ENCODE measurements at places on chromosomes 2 and 18.

DNA sequence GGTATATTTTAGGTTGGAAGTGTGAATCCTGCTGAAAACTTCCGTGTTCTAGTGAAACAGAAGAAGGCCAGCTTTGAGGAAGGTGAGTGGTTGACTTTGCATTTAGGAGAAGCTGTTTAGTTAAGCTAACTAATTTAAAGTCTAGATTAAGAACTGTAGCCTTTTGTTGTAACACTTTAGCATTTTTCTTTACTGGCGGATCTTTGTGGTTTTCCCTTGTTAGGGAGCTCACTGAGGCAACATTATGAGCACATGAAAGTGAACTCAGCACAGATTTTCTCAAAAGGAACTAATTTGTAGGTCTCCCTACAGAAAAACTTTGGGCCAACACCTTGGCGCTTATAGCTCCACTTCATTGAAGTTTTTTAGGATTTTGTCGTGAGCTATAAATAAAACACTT, 52.8 kb downstream of the XRCC5 start:
- no peak for DNase-seq

- DNase-seq, result peak; percentile 9
Observed at GRCh38 chr2:133884739-133885381, 316.6 kb upstream of the NCKAP5 start.

DNA sequence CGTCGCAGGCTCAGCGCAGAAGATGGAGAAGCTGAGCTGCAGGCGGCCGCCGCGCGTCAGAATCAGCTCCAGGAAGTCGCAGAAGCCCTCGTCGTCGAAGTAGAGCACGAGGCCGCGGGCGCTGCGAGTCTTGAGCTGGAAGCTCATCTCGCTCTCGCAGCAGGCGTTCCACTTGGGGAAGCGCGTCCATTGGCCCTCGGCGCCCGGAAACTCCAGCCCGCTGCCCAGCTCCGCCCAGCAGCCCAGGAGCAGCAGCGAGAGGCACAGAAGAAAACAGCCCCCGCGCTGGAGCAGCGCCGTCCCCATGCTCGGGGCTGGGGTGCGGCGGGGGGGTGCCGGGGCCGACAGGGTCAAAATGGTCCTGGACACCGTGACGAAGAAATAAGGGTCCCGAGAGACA, 4.0 kb downstream of the NRXN1 start:
- DNase-seq, result no peak

DNA sequence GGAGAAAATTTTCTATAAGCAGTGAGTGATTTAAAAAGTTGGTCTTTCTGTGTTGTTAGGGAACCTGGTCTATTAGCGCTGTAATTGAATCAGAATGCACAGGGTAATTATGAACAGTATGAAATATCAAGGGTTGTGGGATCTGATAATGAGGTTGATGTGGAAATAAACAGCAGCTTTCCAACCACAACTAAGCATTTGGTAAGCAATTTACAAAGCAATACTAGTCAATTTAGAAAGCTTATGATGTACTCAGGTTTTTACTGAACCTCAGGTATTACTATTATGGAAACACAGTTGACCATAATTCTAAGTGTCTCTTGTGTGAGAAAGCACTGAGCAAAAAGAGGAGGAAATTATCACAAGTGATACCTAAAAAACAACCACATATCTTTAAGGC, 11.0 kb upstream of the SMCHD1 start:
- DNase-seq, result no peak

GRCh38 chr2:16115881-16116830, 175.8 kb downstream of the MYCN start:
- no peak for DNase-seq

- no peak for DNase-seq
Observed at GRCh38 chr2:45024600-45025291, 15.5 kb upstream of the SIX2 start.

GRCh38 chr2:202171241-202171825, 67.1 kb downstream of the SUMO1 start:
- DNase-seq, result no peak

- no peak for DNase-seq
Observed at GRCh38 chr2:141796449-141796848, 334.4 kb downstream of the LRP1B start.

GRCh38 chr2:127909019-127909418, 23.3 kb upstream of the AMMECR1L start:
- no peak for DNase-seq

DNA sequence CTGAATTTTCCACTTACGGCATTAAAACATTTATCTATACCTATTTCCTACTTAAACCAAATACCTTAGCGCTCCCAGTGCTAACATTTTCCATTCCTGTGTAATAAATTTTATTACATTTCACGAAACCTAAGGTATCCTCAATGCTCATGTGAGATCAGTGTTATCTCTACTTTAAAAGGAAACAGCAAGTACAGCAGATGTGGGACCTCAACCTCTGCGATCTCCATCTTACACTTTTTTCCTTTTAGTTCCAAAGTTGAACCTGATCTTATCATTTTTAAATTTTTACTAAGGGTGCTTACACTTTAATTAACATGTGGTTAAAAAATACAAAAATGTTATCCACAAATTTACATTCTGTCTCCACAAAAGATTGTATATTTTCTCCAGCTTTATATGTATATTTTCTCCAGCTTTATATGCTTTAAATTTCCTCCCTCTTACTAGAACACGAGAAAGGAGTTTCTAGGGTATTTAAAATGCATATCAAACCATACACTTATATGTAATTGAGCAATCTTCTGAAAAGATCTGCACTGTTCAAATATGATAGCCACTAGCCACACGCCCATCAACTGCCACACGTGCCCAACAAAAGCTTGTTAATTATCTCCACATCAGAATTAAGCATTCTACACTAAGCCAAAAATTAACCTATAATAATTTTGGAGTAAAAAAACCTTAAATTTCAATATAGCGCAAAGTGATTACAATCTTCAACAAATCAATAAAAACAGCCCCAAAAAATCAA, 38.1 kb downstream of the MBOAT2 start:
- DNase-seq, result no peak

- DNase-seq, result no peak
Observed at GRCh38 chr2:61714210-61714609, 139.7 kb downstream of the FAM161A start.

DNA sequence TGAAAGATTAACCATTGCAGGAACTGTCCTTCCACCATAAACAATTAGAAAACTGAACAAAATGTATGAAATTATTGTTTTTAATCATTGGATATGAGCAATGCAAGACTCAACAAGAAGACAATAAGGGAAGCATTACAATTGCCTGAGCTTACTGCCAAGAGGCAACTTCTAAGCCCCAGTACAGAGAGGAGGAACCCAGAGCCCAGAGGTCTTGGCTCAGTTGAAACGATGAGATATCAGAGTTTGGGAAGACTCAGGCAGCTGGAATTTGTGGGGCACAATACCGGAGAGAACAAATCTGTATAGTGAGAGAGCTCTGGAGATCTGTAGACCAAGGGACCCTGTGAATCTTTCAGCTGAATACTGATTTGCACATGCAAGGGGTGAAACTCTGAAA, 80.6 kb upstream of the ZFP36L2 start:
- no peak for DNase-seq

- DNase-seq, result no peak
Observed at GRCh38 chr2:206240327-206240726, 34.1 kb upstream of the ZDBF2 start.

- DNase-seq, result no peak
Observed at GRCh38 chr2:241224018-241224850, 35.8 kb downstream of the ANO7 start.

- DNase-seq, result no peak
Observed at GRCh38 chr2:120969613-120970355, 234.1 kb downstream of the GLI2 start.

DNA sequence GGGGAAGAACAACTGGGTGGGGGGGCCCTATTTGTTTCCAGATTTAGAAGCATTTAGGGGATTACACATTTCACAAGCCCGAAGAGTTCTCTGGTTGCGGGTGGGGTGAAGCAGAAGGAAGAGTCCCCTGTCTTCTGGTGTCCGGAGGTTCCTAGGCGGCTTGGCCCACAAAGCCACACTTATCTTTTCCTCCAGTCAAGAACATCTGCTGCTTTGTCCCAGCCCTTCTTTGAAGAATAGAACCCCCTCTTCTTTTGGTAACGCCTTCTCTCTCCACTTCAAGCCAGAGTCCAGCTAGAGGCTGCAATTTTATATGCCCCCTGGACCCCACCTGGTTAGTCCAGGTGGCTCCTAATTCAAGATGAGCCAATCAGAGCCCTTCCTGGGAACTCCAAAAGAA, 15.8 kb downstream of the BOLA3 start:
- no peak for DNase-seq

- DNase-seq, result no peak
Observed at GRCh38 chr2:232999354-232999753, 13.7 kb downstream of the NGEF start.

- DNase-seq, result no peak
Observed at GRCh38 chr2:150232321-150232720, 255.1 kb downstream of the RND3 start.

GRCh38 chr18:13103366-13103765, 112.2 kb downstream of the CEP192 start:
- no peak for DNase-seq

DNA sequence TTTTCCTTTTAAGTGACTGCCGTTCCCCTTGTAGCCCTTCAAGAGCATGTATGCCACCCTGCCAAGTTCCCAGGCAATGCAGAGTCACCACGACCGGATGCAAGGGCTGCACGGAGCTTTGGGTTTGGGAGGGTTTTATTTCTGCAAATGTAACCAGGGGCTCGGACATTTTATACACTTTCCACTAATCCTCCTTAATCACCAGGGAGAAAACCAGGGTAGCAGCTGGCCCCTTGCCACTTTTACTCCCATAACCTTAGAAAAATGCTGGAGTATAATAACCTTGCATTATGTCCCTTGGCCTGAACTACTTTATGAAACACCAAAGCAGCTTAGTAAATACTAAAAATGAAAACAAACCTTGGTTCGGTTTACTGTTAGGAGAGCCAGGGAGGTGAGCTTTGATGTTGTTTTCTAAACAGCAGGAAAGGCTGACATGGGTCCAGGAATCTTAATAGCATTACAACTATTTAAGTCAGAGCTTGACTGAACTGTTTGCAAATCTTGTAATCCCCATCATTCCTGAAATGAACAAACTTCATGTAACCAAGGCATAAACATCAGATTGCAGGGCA, 152.8 kb upstream of the RIOK3 start:
- no peak for DNase-seq

- DNase-seq, result no peak
Observed at GRCh38 chr2:45180779-45181178, 171.5 kb upstream of the SIX2 start.

DNA sequence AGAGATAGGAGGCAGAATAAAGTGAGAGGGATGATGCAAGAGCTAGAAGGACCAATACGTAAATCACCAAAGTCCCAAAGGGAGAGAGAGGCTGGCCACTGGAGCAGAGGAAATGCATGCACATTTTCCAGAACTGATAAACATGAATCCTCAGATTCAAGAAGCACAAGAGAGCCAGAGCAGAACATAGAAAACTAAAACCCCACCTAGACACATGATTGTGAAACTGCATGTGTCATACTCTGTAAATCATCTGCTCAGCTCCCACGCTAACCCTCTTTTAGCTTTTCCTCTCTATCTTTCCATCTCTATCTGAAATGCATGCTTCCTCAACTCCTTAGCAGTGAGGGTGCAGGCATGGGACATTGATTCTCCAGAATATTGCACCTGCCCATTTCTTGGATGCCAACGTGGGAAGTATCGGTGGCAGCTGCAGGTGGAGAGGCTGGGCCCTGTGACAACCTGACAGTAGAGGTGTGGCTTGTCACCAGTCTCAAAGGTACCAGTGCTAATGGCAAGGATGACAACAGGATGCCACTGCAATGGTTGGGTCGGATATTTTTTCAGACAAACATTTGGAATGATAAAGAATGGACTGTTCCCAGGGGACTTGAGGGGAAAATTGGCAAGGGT, 89.3 kb upstream of the OTOS start:
- DNase-seq, result no peak

- DNase-seq, result no peak
Observed at GRCh38 chr2:23685181-23685580, 241.7 kb downstream of the ATAD2B start.

DNA sequence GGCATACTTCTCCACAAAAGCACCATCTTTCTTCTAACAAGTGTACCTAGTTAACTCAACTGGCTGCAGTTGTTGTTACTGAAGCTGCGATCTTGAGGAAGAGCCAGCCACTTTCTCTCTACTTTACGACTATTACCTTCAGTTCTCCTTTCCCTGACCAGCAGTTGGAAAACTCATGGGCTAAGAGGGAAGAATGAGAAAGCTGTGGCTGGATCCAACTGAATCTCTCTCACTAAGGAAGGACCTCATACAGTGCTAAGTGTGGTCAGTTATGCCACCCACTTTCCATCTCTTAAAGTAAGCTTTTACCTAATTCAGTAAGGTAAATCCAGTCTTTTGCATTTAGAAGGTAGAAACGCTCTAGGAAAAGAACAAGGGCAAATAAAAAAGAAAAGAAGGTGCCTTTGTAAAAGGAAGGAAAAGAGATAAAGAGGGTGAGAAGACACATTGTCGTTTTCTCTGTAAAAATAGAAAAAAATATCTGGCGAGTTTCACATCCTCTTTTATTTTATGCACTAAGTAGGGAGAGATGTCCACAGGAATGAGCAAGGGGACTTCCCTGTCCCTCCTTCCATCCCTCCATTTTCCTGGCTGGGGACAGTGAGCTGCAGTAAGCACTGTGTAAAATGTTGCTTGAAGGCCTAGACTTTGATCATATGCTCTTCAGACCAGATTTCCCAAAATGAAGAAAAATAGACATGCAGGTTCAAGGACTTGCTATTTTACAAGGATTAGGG, 73.4 kb downstream of the PLEKHM3 start:
- DNase-seq, result no peak

DNA sequence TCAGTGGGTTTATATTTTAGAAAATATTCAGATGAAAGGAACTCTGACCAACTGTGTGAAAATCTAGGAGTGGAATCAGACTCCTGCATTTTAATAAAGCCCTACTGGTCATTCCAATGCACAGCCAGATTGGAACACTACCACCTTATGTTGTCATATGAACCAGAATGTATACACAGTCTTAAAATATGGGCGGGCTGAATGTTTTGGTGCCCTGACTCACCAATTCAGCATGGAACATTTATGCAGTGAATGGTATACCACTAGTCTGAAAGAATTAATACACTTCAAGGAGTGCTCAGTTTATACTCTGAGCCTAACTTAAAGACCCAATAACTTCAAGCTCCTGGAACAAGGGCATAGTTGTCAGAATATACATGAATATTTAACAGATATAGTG, 280.9 kb upstream of the TCF4 start:
- DNase-seq, result no peak
